ENCODE measurements at places on chromosomes 2 and 18.

DNA sequence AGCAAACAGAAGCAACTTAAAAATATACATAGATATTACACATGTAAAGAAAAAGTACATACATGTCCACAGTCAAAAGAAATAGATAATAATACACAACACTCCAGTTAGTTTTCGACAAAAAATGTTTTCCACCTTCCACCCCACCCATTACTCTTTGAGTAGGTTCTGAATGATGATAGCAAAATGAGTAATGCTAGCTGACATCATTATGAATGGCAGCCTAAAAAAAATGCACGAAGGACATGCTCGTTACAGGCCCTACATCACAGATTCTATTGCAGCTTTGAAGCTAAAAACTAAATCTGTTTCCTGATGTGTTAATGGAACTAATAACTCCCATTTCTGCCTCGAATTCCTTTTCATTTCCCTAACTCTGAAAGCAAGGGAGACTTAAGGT, 578.7 kb upstream of the NETO1 start:
- no peak for DNase-seq

DNA sequence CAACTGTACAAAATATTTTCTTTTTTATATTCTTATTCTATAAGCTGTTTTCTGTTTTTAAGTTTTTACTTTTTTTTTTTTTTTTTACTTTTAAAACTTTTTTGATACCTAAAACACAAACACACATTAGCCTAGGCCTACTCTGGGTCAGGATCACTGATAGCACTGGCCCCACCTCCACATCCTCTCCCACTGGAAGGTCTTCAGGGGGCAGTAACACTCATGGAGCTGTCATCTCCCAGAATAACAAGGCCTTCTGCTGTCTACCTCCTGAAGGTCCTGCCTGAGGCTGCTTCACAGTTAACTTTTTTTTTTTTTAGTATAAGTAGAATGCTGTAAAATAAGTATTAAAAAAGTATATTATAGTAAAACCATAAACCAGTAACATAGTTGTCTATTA, 415.1 kb downstream of the PTPRM start:
- DNase-seq, result no peak

DNA sequence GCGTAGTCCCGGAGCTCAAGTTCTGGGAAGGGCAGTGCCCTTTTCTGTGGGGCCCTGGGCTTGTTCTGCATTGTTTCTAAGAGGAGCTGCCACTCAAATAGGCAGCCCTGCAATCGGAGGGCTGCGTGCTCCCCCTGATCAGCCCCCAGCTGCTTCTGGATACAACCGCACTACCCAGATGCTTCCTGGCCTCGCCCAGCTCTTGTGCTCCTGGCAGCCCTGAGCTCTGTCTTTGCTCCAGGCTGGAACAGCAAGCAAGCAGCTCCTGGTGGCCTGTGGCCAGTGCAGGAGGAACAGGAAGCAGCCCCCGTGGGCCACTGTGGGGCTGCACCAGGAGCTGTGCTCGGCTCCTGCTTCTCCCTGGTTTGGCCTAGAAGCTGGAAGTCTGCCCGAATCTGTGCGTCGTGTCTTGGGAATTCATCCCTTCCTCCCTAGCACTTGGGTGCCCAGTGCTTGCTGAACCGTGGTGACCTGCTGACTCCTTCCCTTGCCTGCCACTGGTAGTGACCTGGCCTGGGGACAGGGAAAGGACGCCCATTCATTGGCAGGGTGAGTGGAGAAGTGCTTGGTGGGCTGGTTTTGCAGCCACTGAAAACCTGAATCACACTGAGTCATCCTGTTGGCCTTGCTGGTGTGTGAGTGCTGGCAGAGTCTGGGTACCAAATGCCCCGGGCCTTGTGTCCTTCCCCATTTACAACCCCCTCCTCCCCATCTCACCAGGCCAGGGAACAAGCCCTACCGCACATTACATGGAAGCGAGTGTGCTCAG, 27.3 kb upstream of the NTSR2 start:
- DNase-seq, result no peak

- DNase-seq, result no peak
These were observed 8.8 kb upstream of the DDX1 start for GRCh38 chr2:15582710-15583357.

- DNase-seq, result no peak
These were observed 16.0 kb upstream of the RPE start for GRCh38 chr2:209986415-209986814.

DNA sequence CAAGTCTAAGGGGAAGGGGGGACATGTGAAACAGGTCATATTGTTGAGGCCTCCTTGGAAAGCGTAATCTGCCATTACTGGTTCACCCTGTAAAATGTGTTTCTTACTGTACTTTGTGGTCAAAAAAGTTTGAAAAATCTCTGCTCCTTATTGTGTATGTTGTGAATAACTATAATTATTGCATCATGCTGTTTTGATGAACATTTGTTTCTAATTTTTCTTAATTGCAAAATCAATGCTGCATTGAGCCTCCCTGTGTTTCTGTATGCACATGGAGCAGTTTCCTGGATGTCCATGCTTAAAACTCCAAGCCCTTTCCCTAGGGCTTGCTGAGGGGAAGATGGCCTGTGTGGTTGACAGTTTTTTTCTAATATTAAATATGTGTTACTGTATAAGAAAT, 158.6 kb downstream of the RNF144A start:
- DNase-seq, result no peak

DNA sequence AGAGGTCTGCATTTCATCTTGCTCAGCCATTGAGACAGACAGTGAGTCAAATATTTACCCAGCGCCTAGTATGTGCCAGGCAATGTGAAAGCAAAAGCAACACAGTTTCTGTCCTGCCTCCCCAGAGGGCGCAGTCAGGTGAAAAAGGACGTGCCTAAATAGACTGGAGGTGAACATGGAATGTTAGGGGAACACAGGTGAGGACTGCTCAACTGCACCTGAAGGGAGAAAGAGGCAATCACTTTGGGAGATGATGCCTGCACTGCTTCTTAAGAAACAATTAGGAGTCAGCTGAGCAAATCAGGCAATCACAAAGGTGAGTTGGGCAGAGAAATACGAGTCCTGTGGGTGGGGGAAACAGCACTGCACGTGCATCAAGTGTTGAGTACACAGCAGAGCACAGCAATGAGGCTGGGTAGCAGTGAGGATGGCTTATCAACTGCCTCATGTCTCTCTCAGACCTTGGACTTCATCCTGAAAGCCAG, 218.3 kb upstream of the SMAD7 start:
- DNase-seq, result no peak

DNA sequence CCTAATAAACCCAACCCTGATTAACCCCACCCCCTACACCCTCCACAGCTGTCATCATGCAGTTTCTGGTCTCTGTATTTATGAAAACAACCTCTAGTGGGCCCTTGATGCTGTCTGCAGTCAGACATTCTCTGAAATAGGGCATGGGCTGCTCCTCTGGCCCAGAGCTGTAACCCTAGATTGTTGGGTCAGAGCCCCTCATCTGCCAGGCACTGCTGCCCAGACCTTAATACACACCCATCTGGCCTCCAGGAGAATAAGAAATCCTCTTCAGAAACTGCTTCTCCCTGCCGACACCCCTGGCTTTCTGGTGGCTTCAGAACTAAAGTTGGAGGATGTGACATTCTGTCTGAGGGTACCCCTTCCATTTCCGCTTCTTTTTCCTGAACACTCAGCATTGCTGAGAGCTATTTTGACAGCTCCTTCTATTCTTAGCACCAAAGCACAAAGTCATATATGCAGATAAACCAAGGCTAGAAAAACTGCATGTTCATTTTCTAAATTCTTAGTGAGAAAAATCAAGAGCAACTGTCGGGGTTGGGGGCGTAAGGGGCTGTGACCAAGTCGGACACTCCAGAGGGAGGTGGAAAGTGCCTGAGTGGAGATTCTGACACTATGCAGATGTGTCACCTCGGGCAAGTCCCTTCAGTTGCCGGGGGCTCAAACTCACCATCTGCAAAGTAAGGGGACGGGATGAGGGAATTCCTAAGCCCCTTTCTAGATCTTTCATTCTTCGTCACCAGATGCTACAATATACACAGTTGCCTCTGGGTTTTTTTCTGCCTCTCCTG, 28.7 kb downstream of the SRSF7 start:
- peak; percentile 52 for DNase-seq

DNA sequence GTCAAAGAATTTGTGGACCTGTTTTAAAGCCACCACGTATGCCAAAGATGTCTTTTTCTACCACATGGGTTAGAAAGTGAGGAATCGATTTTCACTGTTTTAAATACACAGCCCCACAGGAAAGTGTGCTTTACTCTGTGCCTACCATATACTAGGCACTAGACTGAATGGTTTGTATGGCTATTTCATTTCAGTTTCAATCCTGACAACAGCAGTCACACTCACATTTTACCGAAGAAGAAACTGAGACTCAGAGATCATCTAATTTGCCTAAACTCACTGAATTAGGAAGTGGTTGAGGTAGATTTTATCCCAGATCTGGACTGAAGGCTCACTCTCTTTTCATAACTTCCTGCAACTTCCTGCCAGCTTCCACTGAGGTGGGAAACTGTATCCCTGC, 176.4 kb downstream of the ALK start:
- no peak for DNase-seq

DNA sequence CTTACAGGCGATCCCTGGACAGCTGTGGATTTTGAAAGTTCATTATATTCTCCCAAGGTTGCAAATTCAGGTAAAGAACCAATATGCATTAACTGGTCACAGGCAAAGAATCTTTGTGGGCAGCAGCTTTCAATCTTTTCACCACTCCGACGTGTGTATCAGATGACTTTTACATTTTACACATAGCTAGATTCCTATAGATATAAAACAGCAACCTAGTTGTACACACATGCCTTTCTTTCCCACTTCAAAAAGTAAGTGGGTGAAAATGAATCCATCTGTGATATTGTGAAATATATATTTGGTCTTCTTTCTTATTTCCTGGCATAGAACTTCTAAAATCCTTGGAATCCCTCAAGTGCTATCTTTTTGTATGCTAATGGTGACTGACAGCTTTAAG, 72.5 kb downstream of the SCG2 start:
- DNase-seq, result no peak

- no peak for DNase-seq
These were observed 428.9 kb downstream of the LPIN1 start for GRCh38 chr2:12175323-12175722.

DNA sequence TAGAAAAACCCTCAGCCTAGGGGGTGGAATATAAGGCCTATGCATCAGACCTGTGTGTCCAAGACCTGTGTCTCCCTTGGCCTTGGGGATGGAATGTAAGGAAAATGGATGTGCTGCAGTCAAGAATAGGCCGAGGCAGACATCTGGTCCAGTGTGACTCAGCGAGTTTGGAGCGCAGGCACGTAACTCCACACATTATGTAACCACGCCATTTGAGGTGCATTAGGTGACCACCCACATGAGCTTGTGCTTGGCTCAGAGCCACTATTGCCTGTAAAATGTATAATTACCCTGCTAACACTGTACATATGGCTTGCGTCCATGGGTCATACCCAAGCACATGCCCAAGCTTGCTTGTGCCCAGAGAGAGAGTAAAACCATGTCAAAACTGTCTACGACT, 580.9 kb upstream of the HNMT start:
- DNase-seq, result no peak

- DNase-seq, result no peak
These were observed 252.5 kb upstream of the SP5 start for GRCh38 chr2:170462433-170463205.

DNA sequence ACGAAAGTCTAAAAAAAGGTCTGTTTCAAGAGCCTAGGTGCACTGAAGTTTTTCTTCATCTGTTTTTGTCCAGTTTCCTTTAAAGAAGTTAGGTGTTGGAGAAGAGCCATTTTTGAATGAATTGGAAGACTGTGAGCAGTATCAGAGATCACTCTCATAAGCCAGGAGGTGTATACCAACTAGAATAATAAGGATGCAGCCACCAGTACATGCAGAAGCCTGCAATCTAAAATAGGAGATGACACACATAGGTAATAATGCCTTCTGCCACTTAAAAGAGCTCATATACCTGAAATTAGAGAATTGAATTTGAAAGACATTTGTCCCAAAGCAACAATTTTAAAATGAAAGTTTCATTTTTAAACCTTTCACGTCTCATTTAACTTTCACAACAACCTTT, 81.7 kb downstream of the RBMS1 start:
- no peak for DNase-seq

GRCh38 chr18:78559584-78559983, 420.0 kb upstream of the SALL3 start:
- no peak for DNase-seq

DNA sequence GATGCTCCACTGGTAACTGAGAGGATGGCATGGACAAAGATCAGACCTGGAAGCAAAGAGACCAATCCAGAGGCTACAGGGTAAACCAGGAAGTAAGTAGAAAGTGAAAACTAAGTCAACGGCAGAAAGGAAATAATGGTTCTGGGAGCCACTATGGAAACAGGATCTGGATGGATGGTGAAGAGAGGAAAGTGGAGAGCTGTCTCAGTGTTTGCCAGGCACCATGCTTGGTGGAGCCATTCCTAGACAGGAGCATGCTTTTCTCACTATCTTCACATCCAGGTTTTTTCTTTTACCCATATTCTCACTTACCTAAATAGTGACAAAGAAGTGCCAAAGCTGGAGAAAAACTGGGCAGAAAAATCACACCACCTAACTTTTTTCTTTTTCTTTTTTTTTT, 22.2 kb downstream of the ZNF521 start:
- DNase-seq, result no peak

GRCh38 chr2:66577321-66578053, 142.6 kb downstream of the MEIS1 start:
- no peak for DNase-seq

GRCh38 chr2:127439343-127439742, 21.1 kb downstream of the PROC start:
- no peak for DNase-seq

DNA sequence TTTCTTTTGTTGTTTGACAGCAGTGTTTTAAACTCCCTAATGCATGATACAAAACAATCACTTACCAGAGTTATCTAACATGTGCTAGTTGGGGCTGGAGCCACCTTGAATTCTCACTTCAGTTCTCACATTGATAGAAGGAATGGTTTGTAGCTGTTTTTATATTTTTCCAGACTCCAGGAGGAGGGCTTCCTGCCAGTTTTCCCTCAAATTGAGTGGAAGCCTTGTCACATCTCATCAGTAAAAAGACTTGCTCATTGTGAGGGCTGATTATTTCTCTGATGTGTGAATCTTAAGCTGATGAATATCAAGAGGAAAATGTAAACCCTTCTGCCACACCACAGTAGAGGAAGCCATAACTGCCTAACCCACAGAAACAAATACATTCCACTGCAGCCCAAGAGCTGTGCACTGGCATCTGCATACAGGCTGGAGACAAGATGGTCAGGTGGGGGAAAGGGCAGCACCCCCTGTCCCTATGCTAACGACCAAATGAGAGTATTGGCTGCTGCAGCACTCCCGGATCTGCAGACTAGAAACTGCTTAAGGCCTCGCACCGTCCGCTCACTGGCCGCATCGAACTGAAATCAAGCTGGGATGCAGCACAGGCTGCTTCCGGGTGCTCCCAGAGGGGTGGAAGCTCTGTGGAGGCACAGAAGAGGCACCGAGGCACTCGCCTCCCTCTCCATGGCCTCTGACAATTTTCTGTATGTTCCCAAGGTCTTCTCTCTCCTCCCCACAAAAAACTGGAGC, 73.7 kb upstream of the TPO start:
- DNase-seq, result no peak

- no peak for DNase-seq
These were observed 23.8 kb downstream of the NABP1 start for GRCh38 chr2:191701696-191702095.

GRCh38 chr18:32086881-32087280, 4.8 kb upstream of the RNF138 start:
- no peak for DNase-seq
